ENCODE measurements at places on chromosomes 13 and 19.

DNA sequence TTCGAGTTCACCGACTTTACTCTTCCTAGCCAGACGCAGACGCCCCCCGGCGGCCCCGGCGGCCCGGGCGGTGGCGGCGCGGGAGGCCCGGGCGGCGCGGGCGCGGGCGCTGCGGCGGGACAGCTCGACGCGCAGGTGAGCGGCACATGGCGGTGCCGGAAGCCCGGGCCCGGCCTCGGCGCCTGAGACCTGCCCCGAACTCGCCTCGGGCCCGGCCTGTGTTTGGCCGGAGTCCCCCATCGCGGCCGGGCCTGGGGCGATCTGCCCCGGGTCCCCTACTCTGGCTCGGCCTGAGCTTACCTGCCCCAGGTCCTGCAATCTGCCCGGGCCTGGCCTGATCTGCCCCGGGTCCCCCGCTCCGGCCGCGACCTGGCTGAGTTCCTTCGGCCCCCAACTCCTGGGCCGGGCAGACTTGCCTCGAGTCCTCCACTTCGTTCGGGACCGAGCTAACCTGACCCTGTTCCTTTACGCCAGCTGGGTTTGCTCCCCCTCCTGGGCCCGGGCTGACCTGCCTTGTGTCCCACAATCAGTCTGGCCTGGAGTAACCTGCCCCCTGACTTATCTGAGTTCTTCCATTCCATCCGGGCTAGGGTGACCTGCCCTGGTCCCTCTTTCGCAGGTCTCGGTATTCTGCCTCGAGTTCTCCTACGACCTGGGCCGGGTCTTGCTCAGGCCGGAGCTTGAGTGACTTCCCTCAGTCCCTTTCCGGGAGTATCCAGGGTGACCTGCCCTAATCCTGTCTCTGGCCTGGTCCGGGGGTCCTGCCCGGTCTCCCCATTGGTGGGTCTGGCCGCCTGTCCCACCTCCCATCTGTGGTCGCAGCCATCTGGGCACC is 764 bp downstream of the UPF1 start:
- DNase-seq = peak; percentile 54

DNA sequence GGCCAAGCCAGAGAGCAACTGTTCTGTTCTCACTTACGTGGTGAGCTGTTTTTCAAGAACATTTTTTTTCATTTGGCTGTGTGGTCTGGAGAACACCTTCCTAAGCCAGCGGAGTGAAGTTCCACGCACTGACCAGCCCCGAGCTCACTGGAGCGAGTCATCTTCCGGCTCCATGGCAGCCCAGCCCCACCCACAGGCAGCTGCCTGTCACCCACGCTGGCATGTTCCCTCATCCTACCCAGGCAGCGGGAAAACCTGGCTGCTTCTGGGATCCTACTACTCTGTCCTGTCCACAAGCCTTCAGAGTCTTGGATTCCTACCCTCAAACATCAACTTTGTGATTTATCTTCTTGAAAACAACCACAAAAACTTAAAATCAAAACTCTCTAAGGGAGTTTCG is 76.2 kb downstream of the GGACT start:
- no peak for DNase-seq

DNA sequence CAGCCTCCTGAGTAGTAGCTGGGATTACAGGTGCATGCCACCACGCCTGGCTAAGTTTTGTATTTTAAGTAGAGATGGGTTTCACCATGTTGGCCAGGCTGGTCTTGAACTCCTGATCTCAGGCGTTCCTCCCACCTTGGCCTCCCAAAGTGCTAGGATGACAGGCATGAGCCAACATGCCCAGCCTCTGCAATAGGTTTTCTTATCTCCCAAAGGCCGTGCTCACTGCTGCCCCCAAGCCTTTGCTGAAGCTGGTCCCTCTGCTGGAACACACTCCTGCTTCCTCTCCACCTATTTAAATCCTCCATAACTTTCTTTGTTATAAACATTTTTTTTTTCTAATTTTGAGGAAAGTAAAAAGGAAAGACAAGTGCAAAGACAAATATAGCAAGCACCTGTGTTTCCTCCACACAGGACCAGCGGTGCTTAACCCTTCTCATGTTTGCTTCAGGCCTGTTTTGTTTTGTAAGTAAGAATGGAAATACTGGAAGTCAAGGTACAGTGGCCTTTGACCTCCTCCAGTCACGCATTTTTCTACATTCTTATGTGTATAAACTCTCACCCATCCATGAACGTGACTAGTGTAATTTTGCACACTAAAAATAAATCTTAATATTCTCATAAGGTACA is 14.5 kb upstream of the TNFAIP8L1 start:
- no peak for DNase-seq

GRCh38 chr13:40874138-40874779 is 84.8 kb downstream of the SLC25A15 start:
- no peak for DNase-seq

DNA sequence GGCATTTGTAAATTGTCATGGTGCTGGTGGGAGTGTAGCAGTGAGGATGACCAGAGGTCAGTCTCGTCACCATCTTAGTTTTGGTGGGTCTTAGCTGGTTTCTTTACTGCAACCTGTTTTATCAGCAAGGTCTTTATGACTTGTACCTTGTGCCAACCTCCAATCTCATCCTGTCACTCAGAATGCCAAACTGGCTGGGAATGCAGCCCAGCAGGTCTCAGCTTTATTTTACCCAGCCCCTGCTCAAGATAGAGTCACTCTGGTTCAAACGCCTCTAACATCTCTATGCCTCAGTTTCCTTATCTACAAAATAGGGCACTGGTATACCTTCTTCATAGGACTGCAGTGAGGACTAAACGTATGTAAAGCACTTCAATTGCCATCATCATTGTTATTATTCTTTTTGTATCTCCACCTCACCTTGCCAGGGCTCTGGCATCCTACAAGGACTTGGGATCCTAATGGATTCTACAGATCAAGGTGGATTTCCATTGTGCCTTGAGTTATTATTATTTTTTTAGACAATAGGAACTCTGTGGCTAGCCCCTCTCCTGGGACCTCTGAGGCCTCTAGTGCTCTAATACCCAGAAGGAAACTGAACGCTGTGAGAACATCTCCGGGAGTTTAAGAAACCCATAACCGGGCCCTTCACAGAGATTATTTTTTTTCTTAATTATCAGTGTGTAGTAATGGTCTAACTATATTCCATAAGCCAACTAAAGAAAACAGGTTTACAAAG is 69.0 kb upstream of the RGCC start:
- DNase-seq = no peak

DNA sequence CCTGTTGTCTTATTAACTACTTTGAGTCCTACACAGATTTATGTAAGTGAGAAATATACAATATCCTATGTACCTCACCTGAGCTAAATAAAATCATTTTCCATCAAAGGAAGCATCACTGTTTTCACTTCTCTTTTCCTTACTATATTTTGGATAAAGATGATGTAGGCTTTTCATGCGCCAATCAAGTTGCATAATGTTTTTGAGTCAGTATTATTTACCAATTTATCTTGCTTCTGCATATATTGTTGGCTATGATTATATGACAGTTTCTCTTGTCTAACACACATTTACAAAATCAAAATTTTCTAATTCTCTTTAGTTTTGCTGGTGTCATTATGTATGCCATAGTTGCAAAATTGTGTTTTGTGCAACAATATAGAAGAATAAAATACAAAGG is 67.9 kb upstream of the FRY start:
- no peak for DNase-seq

DNA sequence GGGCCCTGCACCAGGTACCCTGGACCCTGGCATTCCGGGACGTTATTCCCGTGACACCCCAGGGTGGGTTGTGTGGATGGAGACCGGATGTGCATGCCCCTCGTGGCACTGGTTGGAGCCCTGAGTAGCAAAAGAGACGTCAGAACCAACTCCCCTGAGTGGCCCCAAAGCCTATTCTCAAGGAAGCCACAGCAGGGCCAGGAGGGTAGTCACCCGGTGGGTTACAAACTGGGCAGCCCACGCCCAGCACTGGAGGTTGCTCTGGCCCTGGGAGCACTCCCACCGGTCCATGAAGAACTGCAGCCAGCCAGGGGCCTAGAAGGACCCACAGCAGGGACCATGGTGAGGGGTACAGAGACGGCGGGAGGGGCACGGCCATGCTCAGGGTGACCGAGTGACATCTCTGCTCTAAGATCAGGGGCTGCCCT is 7.5 kb downstream of the KLF16 start:
- DNase-seq = peak; percentile 68

- DNase-seq = no peak
Measured at GRCh38 chr13:79987323-79987722, 353.6 kb downstream of the SPRY2 start.

GRCh38 chr19:38395381-38396114 is 7.1 kb downstream of the SPRED3 start:
- peak; percentile 55 for DNase-seq

- no peak for DNase-seq
Measured at GRCh38 chr19:54392105-54392504, 23.2 kb upstream of the TTYH1 start.

DNA sequence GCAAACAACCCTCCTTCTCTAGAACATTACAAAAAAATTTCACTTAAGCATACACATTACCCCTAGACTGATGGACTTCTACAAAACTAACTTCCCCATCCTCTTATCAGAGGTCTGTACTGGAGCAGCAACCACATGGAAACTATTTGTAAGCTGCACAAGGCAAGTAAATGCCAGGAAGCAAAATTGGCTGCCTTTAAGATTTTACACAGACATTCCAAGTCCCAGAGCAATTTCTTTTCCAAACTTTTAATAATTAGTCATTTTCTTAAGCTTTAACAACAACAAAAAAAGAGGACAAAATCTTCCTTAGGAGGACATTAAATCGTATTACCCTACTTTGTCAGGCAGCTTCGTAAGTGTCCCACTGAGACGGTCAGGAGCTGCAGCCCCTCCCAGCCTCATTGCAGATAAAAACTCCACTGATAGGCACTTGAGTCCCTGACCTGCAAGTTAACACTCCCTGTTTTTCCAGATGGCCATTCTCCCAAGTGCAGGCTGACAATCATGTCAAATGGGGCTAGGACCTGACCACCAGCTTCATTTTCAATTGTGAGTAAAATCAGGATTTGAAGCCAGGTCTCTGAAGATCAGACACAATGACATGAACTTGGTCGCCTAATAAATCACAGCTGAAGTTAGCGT is 680.1 kb downstream of the DIAPH3 start:
- no peak for DNase-seq

DNA sequence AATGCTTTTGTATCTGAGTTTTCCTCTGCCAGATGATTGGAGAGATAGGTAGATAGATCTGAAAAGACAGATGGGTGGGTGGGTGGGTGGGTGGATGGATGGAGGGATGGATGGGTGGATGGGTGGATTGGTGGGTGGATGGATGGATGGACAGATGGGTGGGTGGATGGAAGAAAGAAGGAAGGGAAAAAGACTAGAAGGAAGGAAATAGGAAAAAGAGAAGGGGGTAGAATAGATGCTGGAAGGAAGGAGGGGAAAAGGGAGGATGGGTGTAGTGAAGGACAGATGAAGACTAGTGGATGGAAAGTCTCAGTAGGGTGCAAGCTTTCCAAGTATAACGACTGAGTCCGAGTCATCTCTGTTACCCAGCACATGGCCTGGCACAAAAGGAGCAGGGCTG is 19.0 kb upstream of the FBL start:
- no peak for DNase-seq

DNA sequence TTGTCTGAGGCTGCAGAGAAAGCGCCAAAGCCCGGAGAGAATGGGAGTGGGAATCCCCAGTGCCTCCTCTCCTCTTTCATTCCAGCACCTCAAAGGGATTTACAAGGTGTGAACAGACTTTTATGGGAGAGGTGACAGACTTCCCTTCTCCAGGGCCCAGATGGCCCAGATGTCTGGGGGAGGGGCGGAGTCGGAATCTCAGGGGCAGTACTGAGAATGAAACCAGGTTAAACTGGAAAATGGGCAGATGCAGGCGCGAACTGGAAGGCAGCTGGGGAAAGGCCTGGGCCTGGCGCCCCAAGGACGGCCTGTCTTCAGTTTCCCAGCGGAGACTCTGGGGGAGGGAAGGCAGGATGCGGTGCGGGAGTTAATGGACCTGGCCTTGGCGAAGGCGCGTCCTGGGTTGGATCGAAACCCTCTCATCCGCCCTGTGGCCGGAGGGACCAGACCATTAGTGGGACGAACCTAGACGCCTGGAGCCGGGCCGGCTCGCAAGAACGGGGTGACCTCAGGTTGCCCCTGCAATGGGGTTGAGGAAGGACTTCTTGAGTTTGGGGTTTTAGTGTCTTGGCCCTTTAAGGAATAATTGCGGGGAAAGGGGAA is 592 bp upstream of the TRIP10 start:
- peak; percentile 47 for DNase-seq

- DNase-seq = peak; percentile 94
Measured at GRCh38 chr19:984165-984967, at the start of gene WDR18. Gene WDR18, plus strand, starts transcription at chr19:984345. Its CDS starts 9 bp downstream, at chr19:984354.

- no peak for DNase-seq
Measured at GRCh38 chr19:5897189-5897969, 6.2 kb downstream of the NDUFA11 start.

DNA sequence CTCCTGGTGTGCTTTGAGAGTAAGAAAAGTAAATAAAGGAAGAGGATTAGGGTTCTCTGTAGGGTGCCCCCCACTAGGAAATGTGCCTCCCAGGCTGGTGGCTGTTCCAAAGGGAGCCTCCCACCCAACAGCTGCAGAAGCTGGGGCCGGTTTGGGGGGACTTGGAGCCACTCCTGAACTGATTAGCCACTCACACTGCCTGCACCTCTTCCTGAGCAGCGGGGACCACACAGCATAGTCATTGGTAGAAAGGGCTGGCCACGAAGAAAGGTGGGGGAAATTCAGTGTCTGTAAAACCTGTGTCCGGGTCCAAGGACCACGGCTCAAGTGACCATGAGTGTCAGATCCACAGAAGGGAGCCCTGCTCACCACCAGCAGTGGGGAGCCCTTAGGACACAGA is 55.6 kb downstream of the SPACA7 start:
- peak; percentile 4 for DNase-seq

- DNase-seq = no peak
Measured at GRCh38 chr13:98098516-98098915, 44.4 kb upstream of the FARP1 start.

- no peak for DNase-seq
Measured at GRCh38 chr19:49678985-49679770, 2.1 kb downstream of the PRMT1 start.

DNA sequence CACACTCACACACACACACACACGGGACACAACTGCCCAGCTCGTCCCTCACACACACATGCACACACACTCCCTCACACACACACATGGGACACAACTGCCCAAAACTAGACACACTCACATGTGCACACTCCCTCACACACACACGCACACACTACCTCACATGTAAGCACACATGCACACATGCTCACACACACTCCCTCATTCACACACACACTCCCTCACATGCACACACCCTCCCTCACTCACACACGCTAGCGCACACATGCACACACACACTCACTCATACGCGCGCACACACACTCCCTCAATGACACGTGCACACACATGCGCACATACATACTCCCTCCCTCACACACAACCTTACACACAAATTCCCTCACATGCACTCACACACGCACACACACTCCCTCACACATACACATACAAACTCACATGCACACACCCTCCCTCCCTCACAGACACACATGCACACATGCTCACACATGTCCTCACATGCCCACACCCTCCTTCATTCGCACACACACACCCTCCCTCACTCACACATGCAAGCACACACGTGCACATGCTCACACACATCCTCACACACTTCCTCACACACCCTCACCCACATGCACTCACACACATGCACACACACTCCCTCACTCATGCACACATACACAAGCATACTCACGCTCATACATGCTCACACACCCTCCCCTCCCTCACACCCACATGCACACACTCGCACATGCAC is 9.0 kb upstream of the RASA3 start:
- no peak for DNase-seq

All from activated CD8-positive, alpha-beta T cell treated with anti-CD3 and anti-CD28 coated beads, Interleukin-2, amount 10 ng/mL, durations not matched to agents 7 days and 5 days (primary cell).